ENCODE measurements at places on chromosomes 6 and 20.

DNA sequence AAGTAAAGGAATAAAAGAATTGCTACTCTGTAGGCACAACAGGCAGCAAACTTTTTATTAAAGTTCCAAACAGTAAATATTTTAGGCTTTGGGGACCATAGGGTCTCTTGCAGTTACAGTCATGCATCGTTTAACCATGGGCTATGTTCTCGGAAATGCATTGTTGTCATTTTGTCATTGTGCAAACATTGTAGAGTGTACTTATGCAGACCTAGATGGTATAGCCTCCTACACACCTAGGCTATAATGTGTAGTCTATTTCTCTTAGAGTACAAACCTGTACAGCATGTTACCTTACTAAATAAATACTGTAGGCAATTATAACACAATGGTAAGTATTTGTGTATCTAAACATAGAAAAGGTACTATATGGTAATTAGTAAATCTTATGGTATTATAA is 54.7 kb downstream of the CDS2 start:
- no peak for DNase-seq

GRCh38 chr6:146184701-146185100 is 155.8 kb downstream of the GRM1 start:
- DNase-seq: no peak

GRCh38 chr6:28105245-28105639 is 19.2 kb upstream of the ZSCAN16 start:
- DNase-seq: no peak

GRCh38 chr20:6506906-6507305 is 260.6 kb upstream of the BMP2 start:
- DNase-seq: no peak

GRCh38 chr20:49799698-49800097 is 12.9 kb upstream of the SLC9A8 start:
- DNase-seq: no peak

DNA sequence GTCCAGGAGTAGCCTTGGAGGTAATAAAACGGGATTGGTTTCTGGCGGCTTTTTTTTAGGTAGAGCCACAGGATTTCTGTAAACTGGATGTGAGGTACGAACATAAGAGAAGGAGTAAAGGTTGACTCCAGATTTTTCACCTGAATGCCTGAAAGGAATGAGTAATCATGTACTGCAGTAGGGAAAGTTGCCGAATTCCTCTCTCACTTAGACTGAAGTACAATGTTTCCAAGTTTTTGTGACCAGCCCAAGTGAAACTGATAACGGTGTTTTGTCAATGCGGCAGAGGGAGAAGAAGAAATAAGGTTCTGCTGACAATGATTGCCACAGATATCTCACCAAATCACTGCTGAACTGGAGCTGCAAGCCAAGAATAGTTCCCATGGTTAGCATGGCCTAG is 75.0 kb downstream of the VTA1 start:
- DNase-seq: no peak

GRCh38 chr6:5202941-5203340 is 57.8 kb downstream of the LYRM4 start:
- DNase-seq: no peak

GRCh38 chr6:90431576-90431975 is 134.9 kb upstream of the BACH2 start:
- no peak for DNase-seq

DNA sequence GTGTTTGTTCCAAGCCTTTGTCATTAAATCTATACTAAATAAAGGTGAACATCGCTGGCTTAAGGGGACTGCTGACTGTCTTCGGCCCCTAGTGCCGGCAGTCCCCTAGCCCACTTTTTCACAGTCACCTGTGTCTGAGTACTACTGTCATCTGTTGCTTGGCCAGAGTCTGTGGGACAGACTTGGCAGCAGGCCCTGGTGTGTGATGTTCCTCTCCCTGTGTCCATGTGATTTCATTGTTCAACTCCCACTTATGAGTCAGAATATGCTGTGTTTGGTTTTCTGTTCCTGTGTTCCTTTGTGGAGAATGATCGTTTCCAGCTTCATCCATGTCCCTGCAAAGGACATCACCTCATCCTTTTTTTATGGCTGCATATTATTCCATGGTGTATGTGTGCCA is 133.4 kb downstream of the HAO1 start:
- DNase-seq: no peak

DNA sequence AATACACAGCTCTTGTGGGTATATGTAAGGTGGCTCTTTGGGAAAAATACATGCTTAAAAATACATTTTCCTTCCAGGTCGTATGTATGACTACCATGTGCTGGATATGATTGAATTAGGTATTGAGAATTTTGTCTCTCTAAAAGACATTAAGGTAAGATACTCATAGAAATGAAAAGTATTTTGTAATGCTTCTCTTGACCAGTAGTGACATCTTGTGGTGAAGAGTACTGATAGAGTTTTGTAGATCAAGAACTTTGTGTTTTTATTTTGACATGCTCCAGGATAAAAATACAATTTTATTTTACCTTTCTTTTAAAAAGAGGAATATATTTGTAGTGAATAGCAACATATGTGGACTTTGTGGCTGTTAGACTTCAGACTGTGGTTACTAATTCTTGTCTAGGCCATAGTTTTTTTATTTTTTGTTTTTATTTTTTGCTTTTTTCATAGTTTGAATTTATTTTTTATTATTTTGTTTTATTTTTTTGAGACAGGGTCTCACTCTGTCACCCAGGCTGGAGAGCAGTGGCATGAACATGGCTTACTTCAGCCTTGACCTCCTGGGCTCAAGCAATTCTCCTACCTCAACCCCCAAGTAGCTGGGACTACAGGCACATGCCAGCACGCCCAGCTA is 17.9 kb downstream of the RPF2 start:
- DNase-seq: no peak

GRCh38 chr6:139423971-139424667 is 49.7 kb upstream of the CITED2 start:
- no peak for DNase-seq

Measured in SIG-M5 (cell line).